ENCODE measurements at places on chromosomes 1 and 21.

DNA sequence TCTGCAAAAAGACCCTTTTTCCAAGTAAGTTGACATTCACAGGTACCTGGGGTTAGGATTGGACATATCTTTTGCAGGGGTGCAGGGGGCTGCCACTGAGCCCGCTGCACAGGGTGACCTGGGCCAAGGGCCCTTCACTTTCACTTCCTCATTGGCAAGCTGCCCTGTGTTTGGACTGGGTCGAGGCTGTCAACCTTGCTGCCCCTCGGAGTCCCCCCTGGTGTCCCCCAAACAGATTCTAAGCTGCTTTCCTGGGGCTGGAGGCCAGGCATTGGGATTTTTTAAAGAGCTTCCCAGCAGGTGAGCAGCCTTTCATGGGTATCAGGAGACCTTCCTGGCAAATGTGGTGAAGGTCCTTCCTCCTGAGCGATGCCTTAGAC lies 7.9 kb upstream of the UMODL1 start:
- no peak for DNase-seq

DNA sequence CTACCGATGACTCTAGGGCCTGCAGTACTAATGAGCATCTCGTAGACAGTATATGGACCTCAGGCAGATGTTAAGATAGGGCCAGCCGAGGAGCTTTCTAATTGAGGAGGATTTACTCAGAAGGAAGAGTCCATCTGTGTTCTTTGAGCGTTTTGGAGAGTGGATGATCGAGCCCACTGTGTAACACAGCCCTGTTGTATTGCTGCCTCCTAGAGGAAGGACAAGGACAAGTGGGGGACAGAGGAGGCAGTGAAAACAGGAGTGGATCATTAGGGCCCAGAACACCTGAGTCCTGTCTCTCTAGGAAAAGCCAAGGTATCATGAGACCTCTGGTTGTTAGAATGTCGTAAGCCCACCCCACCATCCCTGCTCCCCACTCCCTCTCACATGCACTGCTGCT lies 62.9 kb downstream of the TBX19 start:
- no peak for DNase-seq

- DNase-seq: no peak
Measured at GRCh38 chr1:62590970-62591368, 6.4 kb upstream of the ANGPTL3 start.

DNA sequence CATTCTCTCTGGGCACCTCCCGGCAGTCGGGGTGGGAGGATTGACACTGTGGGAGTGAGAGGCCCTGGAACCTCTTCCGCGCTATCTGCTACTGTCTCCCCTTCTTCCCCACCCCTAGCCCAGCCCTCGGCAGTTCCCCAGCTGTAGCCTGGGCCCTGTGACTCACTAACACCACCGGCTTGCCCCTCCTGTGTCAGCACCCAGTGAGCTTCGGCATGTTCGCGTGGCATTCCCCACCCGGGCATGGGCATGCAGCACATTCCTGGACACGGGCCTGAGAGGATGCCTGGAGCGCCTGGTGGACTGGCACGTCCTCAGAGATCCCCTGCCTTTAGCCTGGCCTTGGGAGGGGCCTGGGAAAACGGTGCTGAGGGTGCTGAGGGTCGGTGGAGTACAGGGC lies 1.3 kb downstream of the CDK18 start:
- no peak for DNase-seq

- DNase-seq: no peak
Measured at GRCh38 chr1:79903321-79903720, 896.8 kb upstream of the ADGRL4 start.

GRCh38 chr1:184160236-184160635 lies 108.7 kb downstream of the TSEN15 start:
- DNase-seq: peak; percentile 85

DNA sequence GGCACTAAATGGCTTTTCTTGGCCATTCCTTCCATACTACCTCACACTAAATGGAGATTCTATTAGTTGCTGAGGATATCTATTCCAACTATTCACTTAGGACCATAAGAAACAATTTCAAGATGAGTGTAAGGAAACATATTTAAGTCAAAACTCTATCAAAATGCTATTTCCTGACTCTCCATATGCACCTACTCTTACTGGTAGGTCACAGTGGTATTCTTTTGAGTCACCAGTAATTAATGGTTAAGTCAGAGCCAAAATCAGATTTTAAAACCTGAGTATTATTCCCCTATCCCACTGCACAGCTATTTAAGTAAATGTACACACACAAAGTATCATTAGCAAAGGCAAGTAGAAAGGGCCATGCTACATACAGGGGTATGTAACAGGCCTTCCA lies 50.3 kb downstream of the ARID4B start:
- DNase-seq: no peak

- peak; percentile 18 for DNase-seq
Measured at GRCh38 chr1:103371234-103371633, 154.3 kb upstream of the RNPC3 start.

- DNase-seq: no peak
Measured at GRCh38 chr1:31626223-31627207, 9.0 kb downstream of the HCRTR1 start.

GRCh38 chr1:102296116-102296515 lies 299.4 kb upstream of the OLFM3 start:
- no peak for DNase-seq

DNA sequence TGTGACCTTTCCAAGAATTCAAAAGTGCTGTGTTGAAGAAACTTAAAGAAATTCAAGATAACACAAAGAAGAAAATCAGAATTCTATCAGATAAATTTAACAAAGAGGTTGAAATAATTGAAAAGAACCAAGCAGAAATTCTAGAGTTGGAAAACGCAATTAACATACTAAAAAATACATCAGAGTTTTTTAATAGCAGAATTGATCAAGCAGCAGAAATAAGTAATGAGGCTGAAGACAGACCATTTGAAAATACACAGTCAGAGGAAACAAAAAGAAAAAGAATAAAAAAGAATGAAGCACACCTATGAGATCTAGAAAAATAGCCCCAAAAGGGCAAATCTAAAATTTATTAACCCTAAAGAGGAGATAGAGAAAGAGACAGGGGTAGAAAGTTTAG lies 218.1 kb upstream of the KAZN start:
- no peak for DNase-seq

DNA sequence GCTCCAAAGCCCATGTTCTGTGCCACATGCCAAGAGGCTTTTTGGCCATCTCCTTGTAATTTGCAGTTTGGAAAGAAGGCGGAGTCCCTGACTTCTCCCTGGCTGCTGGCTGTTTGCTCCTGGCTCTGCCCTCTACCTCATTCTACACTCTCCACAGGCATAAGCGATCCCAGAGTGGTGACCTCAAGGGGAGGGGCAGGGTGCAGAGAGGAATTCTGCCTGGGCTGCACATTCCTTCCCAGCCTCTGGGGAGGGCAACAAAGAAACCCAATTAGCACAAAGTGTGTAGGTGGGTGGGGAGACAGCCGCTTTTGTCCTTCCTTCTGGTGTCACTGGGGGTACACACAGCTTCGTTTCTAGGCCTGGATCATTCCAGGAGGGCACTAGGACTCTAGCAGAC lies 95.3 kb downstream of the HIVEP3 start:
- DNase-seq: no peak

GRCh38 chr1:89670163-89670562 lies 37.2 kb downstream of the LRRC8C start:
- DNase-seq: no peak

DNA sequence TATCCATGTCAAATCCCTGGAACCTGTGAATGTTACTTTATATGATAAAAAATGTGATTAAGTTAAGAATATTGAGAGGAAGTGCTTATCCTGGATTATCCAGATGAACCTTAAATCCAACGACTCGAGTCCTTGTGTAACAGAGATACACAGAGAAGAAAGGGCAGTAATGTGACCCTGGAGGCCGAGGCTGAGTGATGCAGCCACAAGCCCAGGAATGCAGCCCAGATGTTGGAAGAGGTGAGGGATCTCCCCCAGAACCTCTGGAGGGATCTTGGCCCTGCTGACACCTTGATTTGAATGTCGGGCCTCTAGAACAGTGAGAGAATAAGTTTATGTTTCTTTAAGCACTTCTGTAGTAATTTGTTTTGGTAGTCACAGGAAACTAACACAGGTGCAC lies 18.0 kb downstream of the LPGAT1 start:
- no peak for DNase-seq

GRCh38 chr1:87702455-87702854 lies 373.8 kb downstream of the LMO4 start:
- DNase-seq: no peak

DNA sequence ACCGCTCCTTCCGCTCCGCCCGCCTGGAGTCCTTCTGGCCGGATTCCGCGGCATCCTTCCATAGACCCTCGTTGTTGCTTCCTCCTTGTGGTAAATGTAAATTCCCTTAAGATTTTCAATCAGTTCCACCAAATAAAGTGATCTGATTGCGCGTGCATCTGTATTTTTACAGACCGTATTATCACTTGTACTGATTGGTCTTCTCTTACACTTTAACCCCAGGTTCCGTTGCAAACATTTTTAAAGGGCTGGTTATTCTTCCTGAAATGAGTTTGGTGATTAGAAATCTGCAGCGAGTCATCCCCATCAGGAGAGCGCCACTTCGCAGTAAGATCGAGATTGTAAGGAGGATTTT lies 483 bp downstream of the YBEY start:
- DNase-seq: no peak

GRCh38 chr1:21118167-21118566 lies 58.5 kb downstream of the EIF4G3 start:
- no peak for DNase-seq

DNA sequence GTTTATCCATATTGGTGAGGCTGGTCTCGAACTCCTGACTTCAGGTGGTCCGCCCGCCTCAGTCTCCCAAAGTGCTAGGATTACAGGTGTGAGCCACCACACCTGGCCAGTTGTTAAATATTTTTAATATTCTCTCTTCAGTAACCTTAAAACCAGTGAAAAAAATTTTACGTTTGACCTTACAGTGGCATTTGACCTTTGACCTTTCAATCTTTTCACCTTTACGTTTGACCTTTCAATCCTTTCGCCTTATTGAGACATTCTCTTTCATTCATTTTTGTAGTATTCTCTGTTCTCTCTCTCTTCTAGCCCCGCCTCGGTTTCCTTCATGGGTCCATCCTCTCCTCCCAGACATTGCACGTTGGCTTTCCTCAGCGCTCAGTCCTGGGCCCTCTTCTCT lies 277.9 kb downstream of the DNM3 start:
- no peak for DNase-seq

DNA sequence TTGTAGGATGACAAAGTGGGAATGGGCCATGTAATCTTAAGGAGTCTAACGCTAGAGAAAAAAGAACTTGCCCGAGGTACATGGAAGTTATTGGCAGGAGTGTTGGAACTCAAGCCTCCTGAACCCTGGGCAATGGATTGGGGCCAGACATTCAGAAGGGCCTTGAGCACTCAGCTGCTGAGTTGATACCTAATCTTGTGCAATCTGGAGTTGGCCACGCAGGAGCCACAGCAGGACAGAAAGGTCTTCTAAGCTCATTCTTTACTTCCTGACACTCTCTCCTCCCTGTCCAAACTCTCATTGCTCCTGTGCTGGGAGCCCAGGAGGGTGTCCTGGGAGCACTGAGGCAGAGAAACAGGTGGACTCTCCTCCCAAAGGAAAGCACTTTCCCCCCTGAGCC lies 25.1 kb upstream of the CSF1 start:
- DNase-seq: no peak

DNA sequence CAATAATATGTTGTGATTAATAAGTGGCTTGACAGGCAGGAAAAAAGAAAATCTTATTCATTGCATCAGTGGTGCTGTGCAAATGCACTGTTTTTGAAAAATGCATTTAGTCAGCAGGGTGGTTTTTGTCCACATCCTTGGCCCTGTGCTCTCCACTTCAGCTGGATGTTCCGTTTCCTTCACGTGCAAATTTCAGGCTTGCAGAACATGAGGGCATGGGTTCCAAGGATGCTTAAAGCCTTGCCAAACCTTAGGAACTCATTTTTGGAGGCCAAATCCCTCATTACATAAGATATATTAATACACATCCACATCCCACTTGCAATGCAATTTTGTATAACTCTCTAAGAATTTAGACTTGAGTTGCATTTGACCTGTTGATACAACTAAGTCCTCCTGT lies 410.1 kb downstream of the PRDM2 start:
- DNase-seq: no peak

All from HCEC 1CT (cell line).